Fibroblast of gingiva (primary cell): ENCODE measurements at places on chromosomes 3 and 15.

DNA sequence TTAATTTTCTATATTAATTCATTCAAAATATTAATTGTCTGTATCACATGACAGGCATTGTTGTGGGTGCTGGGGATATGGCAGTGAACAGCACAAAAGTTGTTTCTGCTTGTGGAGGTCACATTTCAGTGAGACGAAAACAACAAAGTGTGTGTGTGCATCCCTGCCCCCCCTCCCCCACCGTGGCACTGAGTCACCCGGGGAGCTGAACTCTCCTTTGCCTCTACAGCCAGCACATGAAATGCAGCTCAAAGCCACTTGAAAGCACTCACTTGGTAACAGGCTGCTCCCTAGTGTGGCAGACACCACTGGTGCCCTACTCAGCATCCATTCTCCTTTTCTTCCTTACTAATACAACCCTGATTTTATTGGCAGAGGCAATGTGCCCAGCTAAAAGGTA lies 16.9 kb upstream of the SCAMP5 start:
- DNase-seq = no peak

DNA sequence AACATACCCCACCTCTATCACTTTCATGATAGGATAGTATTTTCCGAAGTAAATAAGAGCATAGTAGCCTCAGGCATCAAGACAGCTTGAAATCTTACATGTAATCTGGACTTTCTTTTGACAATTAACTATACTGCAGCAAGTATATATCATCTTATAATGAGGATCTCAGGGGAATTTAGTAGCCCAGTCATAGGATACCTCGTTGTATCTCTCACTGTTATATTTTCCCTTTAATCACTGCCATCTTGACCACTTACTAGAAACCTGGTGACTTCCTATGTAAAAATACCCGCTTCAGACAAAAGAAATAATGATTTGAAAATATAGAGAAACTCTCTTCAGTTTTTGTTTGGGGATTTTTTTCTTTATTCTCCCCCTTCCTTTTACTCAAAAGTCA lies 88.2 kb downstream of the SERPINI1 start:
- DNase-seq = no peak

- no peak for DNase-seq
Measured at GRCh38 chr15:75107516-75107907, 84.1 kb downstream of the PPCDC start.

- no peak for DNase-seq
Measured at GRCh38 chr3:115698851-115699591, 75.7 kb downstream of the GAP43 start.

GRCh38 chr15:22872936-22873701 lies 34.7 kb downstream of the NIPA2 start:
- no peak for DNase-seq

GRCh38 chr15:58475573-58476524 lies 44.1 kb downstream of the LIPC start:
- DNase-seq = peak; percentile 84
